Right atrium auricular region (tissue), 2 donors: ENCODE measurements at places on chromosomes 4 and X. TPM values are rescaled to one million over a fixed set of nuclear protein-coding genes. Genes with fewer than 3 reads are reported as not detected.
A peak's percentile ranks its signal among the peaks of the same experiment; 100 is the strongest.

DNA sequence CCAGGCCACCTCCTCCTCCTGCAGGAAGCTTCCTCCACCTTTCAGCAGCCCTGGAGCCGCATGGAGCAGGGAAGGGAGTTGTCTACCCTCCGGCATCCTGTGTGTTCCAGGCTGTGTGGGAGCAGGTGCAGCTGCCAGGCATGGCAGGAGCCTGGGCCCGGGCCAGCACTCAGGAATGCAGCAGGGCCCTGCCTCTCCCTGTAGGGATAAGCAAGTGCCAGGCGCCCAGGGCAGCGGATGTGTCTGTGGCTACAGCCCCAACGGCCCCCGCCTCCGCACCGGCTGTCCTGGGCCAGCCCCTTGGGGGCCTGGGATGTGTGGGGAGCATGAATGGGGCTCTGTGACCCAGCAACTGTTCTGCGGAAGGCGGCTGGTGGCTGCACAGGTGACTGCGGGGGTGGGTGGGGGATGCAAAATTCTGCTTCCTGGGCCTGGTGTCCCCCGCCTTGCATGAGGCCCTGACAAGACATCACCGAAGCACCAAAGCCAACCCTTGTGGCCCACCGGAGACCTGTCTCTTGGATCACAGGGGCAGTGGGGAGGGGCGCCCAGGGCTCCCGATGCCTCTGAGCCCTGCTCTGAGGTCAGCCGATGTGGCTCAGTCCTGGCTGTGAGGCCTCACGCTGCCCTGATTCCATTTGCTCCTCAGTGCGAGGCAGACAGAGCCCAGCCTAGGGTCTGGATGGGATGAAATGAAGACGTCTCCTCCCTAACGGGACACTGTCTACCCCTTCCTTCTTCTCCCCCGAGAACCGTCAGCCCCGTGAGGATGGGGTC is 1.4 kb upstream of the DOK7 start:
- H3K4me3 ChIP-seq: no peak overlapping the region
- no peak for DNase-seq
- peaks cover 45% of the 10 kb centered on the region for H3K4me1 ChIP-seq
- H3K27me3 ChIP-seq: no peaks in the 10 kb centered on the region

- DNase-seq: no peak
- no peaks in the 10 kb centered on the region for H3K27me3 ChIP-seq
- H3K27ac ChIP-seq: no peak overlapping the region
- H3K36me3 ChIP-seq: no peaks in the 10 kb centered on the region
- no peaks in the 10 kb centered on the region for H3K4me1 ChIP-seq
Observed at GRCh38 chr4:6415031-6415705, 57.2 kb downstream of the PPP2R2C start.

DNA sequence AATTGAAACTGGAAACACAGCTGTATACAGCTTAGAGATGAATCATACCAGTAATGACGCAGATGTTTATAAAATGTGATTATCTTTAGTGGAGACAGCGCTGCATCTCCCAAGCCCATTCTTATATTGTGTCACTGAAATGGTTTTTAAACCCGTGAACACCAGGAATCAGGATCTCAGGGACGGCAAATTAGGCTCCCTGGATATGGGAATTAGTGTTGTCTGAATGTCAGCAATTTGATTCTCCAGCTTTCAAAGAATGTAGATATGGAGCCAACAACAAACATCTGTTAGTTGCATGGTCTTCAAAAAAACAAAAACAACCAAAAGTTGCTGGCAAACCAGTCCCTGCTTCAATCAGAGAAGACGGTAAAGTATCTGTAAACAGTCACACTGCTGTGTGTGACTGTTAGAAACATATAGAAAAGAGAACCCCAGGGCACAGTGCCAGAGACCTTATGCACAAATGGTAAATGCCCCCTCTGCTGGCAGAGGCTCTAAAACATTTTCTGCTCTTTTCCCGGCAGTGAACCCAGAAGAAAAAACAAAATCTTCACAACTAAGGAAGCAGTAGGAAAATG is 351.9 kb upstream of the FTHL17 start:
- H3K4me3 ChIP-seq: no peak overlapping the region
- no peaks in the 10 kb centered on the region for H3K27me3 ChIP-seq
- no peak for DNase-seq
- H3K27ac ChIP-seq: no peak overlapping the region

GRCh38 chrX:10152086-10152485 is 4.7 kb upstream of the CLCN4 start:
- H3K27me3 ChIP-seq: no peaks in the 10 kb centered on the region
- peaks cover 8% of the 10 kb centered on the region for H3K4me1 ChIP-seq
- H3K4me3 ChIP-seq: no peak overlapping the region
- H3K27ac ChIP-seq: no peak overlapping the region
- DNase-seq: no peak
- H3K36me3 ChIP-seq: no peaks in the 10 kb centered on the region

DNA sequence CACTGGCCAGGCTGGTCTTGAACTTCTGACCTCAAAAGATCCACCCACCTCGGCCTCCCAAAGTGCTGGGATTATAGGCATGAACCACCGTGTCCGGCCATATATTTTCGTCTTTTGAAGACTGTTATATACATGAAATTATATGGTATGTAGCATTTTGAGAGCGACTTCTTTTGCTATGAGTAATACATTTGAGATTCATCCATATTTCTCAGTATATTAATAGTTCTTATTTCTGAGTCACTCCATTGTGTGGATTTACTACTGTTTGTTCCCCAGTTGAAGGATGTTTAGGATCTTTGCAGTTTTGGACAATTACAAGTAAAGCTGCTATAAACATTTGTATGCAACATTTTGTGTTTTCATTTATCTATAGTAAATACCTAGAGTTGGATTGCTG is 34.9 kb downstream of the GNL3L start:
- H3K4me1 ChIP-seq: no peaks in the 10 kb centered on the region
- H3K36me3 ChIP-seq: no peaks in the 10 kb centered on the region
- H3K27ac ChIP-seq: no peak overlapping the region

- H3K4me3 ChIP-seq: no peak overlapping the region
- no peaks in the 10 kb centered on the region for H3K36me3 ChIP-seq
- DNase-seq: no peak
- peaks cover 43% of the 10 kb centered on the region for H3K4me1 ChIP-seq
- H3K27ac ChIP-seq: peak overlapping the region; percentile 59
Observed at GRCh38 chr4:113575401-113575800, 186.1 kb downstream of the CAMK2D start.

DNA sequence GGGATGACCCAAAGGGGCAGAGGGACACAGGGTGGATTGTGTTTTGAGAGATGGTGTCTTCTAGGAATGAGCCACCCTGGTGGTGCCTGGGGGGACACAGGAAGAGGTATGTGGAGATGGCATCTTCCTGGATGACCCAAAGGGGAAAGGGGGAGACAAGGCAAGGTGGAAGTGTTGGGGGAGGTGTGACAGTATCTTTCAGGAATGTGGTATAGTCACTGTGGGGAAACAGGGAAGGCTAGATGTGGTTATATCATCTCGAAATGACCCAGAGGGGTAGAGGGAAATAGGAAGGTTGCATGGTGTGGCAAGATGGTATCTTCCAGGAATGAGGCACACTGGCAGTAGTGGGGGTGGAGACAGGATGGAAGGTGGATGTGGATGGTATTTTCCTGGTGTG is 62.9 kb downstream of the MAOA start:
- no peak overlapping the region for H3K27ac ChIP-seq
- H3K27me3 ChIP-seq: no peaks in the 10 kb centered on the region
- H3K4me3 ChIP-seq: no peak overlapping the region
- H3K36me3 ChIP-seq: no peaks in the 10 kb centered on the region
- no peaks in the 10 kb centered on the region for H3K4me1 ChIP-seq

DNA sequence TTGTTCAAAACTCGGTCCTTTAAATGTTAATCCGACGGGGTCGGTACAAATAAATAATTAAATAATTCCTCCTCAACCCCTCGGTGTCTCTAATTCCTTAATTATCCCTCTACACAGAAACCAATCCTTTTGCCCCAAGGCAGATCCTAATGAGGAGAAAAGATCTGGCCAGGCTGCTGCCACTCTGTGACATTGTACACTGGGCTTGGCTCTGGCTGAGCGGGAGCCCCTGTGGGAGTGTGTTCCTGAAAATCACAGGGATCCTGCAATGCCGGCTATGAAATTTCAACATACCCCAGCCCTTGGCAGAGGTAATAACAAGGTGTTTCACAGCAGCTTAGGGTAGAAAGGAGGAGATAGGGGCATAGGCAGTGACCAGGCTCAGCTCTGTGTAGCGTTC is 96.0 kb downstream of the DHRSX start:
- H3K27ac ChIP-seq: no peak overlapping the region
- no peaks in the 10 kb centered on the region for H3K4me1 ChIP-seq
- H3K4me3 ChIP-seq: no peak overlapping the region
- no peaks in the 10 kb centered on the region for H3K27me3 ChIP-seq

DNA sequence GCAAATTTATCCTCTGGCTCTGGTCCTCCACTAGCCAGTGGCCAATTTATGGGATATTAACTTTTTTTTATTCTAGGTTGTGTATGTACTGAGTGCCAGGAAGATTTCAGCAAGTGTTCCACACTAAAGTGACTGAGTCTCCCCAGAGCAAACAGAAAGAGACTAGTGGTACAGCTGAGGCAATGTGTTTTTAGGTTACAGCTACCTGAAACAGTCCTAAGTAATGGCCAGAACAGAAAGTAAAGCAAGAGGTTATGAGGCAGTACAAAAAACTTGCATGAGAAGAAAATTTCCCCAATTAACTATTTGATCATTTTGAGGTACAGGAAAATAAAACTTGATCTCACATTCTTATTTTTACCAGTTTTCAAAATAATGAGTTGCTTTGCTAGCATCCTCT is 31.2 kb downstream of the PRDM8 start:
- H3K4me1 ChIP-seq: no peaks in the 10 kb centered on the region
- H3K4me3 ChIP-seq: no peak overlapping the region
- DNase-seq: no peak
- H3K36me3 ChIP-seq: no peaks in the 10 kb centered on the region

The USP26 gene
- not detected for total RNA-seq
